Caki2 (cell line): ENCODE measurements at places on chromosomes 3 and 15.

DNA sequence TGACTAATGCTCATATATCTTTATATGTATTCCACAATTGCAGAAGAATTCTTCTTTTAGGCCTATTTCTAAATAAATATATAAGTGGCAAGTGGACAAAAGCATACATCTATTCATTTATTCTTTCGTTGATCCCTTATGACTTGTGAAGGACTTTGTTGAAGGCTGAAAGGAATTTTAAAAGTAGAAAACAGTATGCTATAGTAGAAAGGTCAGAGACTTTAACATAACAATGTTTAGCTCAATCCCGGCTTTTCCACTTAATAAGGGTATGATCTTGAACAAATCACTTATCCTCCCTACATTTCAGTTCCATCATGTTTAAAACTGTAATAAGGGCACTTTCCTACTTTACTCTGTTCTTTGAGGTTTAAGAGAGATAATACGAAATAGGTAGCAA, 672.9 kb downstream of the MECOM start:
- no peak for DNase-seq

DNA sequence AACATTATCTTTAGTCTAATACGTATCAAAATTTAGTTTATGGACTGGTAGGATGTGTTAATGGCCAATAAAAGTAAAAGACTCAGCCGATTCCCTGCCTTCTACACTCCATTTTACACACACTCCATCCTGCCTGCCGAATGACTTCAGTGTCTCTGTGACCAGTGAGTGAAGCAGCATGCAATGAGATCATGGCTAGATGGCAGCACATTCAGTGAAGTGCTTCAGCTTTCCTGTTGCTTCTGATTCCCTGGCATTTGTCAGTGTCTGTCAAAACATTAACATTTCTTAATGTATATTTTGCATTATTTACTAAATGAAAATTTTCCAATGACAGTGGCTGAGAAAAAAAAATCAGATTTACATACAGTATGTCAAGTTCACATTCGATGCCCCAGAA, 412.0 kb downstream of the FHIT start:
- no peak for DNase-seq

- DNase-seq, result no peak
Observed at GRCh38 chr3:34678575-34678974, 880.1 kb downstream of the PDCD6IP start.

DNA sequence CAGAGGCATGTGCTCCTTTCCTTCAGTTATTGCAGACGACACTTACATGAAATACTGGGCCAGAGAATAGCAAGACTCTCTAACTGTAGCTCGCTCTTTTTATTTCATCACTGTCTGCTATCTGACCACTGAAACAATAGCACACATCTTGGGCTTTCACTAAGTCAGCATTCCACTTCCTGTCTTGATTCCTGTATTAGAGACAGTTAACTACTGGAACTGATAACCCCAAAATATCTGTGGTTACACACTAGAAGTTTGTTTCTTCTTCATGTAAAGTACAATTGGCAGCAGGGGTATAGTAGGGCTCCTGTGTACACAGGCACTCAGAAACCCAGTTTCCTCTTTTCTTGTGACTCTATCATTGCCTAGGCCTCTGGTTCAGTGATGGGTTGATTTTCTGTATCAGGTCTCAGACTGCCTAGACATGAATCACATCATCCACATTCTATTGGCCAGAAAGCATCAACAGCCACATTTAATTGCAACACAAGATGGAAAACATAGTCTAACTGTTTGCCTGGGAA, 230.2 kb upstream of the CD96 start:
- DNase-seq, result no peak

GRCh38 chr3:145882436-145882835, 278.5 kb downstream of the PLOD2 start:
- DNase-seq, result no peak

GRCh38 chr15:38994310-38994709, 429.7 kb upstream of the RASGRP1 start:
- no peak for DNase-seq

GRCh38 chr3:170802164-170803151, 67.5 kb downstream of the RPL22L1 start:
- DNase-seq, result peak; percentile 86

DNA sequence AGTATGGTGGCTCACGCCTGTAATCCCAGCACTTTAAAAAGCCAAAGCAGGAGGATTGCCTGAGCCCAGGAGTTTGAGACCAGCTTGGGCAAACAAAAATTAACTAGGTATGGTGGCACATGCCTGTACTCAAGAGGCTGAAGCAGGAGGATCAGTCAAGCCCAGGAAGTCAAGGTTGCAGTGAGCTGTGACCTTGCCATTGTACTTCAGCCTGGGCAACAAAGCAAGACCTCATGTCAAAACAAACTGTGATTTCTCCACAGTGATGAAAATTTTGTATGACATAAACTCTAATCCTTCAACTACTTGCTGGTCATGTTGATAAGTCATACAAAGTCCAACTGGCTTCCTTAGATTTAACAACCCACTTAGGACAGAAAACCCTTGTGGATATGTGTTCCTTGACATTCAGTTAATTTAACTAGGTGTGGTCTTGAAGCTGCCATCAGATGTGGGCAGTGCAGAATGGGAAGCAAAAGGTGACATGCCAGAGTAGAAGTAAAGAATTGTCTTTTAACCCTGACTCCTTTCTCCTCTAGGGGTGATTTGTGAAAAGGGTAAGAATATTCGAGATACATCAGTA, 263.3 kb downstream of the PTPRG start:
- DNase-seq, result peak; percentile 74

DNA sequence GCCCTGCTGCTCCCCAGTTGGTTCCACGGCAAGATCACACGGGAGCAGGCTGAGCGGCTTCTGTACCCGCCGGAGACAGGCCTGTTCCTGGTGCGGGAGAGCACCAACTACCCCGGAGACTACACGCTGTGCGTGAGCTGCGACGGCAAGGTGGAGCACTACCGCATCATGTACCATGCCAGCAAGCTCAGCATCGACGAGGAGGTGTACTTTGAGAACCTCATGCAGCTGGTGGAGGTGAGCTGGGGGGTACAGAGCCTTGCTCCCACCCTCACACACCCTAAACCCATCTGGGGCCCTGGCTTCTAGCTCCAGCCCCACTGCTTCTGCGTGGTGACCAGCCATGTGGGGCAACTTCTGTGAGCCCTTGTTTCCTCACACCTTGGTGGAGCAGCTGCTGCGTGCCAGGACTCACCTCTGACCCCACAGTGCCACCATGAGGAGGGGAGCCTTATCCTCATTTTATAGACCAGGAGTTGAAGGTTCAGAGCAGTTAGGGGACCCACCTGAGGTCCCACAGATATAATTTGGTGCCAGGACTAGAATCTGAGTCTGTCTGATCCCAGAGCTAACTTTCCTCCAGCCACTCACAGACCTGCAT, 13.3 kb upstream of the LMAN1L start:
- DNase-seq, result no peak

DNA sequence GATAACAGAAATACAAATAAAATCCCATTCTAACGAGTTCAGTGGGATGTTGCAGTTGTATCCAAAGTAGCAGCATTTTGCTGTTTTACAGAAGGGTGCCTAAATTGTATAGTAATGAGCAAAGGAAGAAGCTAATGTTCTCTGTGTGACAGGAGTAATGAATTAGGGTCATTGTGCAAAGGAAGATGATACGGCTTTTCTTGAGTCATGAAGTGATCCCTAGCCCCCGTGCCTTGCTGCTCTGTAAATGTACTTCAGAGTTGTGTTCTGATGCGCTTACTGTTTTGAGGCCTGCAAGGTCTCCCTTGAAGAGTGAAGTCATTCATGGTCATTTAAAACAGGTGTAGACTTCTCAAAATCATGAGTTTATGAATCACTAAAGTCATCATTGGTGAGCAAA, 37.9 kb downstream of the ATP1B3 start:
- DNase-seq, result no peak

GRCh38 chr15:68354923-68355322, 77.0 kb downstream of the ITGA11 start:
- DNase-seq, result peak; percentile 60

DNA sequence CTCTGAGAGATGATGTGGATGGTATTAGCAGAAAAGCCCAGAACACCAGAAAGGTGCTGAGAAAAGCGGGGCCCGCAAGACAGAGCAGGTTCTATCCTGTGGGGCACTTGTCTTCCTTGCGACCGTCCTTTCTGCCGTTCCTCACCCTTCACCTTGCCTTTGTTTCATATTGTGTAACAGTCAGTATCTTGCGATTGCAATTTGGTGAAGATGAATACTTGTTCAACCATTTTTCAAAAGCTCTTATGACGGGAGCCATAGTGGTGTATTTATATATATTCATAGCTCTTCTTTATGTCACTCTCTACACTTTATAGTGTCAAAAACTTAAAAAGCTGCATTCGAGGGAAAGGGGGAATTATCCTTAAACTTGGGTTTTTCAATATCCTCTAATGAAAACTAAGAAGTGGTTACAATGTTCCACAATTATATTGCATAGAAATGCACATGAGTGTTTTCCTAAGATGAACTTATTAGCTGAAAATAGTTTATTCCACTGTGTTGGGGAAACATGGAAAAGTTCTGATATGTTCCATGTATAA, 797 bp downstream of the MAP3K13 start:
- DNase-seq, result no peak
